ENCODE measurements at places on chromosomes 13 and 19. TPM values are rescaled to one million over a fixed set of nuclear protein-coding genes. Genes with fewer than 3 reads are reported as not detected.
A peak's percentile ranks its signal among the peaks of the same experiment; 100 is the strongest.

- no peak for DNase-seq
Observed at GRCh38 chr13:26061947-26062346, 10.1 kb upstream of the SHISA2 start.

DNA sequence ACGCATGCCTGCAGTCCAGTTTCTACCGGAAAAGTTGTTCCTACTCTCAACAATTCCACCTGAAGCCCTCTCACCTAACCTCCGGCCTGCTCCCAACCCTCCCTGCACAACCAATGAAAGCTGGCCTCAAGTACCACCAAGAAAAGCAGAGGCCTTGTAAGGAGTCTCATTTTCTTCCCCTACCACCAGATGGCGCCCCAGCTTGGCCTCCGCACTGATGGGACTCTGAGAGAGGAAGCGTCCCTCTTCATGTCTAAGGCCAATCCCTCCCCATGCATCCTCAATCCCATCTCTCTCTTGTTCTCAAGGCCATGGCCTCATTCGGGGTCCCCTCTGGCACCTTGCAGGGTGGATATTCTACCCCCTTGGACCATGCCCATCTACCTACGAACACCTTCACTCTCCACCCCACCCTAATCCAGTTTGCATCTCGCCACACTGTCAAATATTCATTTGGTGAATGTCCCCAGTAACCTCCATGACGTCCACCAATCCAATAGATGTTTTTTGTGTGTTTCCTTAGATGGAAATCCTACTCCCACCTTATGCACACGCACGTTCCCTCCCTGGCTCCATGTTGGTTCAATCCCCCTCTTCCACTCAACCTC, 412.8 kb downstream of the ZNF536 start:
- peak; percentile 84 for DNase-seq

DNA sequence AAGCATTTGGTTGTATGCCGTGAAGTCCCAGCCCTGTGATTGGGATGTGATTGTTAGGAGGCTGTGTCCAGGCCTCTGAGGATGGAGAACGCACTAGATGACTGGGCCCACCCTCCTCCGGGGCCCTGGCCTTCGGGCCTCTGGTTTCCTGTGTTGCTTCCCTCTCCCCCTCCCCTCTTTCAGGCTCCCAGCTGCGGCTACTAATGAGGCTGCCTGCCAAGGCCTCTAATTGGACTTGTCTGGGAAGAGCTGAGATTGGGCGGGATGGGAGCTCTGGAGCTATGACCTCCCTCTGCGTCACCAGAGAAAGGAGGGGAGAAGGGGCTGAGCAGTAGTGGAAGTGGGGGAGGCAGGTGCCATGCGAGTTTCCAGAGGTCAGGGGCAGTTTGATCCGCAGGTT, 9.9 kb downstream of the PTH2 start:
- DNase-seq = no peak

- no peak for DNase-seq
Observed at GRCh38 chr13:28569886-28570285, 75.0 kb upstream of the FLT1 start.

GRCh38 chr19:39819786-39820185, 14.2 kb downstream of the DYRK1B start:
- no peak for DNase-seq

DNA sequence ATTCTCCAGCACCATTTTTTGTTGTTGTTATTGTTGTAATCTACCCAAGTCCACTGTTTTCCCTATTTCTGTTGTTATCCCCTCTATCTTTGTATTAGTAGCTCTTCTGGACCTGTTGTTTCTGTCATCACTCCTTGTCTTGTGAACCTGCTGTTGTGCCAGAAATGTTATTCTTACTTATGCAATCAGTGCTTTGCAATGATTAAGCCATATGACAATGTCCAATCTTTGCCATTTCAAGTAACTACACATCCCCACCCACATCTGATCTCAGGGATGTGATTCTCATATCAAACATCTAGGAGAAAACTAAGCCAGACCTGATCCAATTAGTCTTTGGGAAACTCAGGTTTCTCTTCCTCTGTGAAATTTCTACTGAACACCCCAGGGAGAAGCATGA, 472.6 kb upstream of the KLHL1 start:
- no peak for DNase-seq

DNA sequence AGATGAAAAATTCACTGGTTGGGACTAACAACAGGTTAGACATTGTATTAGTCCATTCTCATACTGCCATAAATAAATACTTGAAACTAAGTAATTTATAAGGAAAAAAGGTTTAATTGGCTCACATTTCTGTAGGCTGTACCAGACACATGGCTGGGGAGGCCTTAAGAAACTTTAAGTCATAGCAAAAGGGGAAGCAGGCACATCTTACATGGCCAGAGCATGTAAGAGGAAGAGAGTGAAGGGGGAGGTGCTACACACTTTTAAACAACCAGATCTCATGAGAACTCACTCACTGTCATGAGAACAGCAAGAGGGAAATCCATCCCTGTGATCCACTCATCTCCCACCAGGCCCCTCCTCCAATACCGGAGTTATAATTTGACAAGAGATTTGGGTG, 125.9 kb downstream of the SUCLA2 start:
- no peak for DNase-seq

Gene ZNF567
- 24.1 TPM for total RNA-seq

Gene LYPD3
- total RNA-seq = 1.6 TPM

Gene RDH8
- not detected for total RNA-seq

Gene ZNF540
- total RNA-seq = 8.3 TPM

Gene SMG9
- 58.4 TPM for total RNA-seq

Gene ZNF836
- total RNA-seq = 23.1 TPM

Gene IGSF23
- not detected for total RNA-seq
